ENCODE measurements at places on chromosomes 12 and 14.

- DNase-seq, result no peak
These were observed 212.0 kb downstream of the CACNA1C start for GRCh38 chr12:2264651-2265232.

- no peak for DNase-seq
These were observed 8.5 kb upstream of the ACTN1 start for GRCh38 chr14:68987653-68988036.

DNA sequence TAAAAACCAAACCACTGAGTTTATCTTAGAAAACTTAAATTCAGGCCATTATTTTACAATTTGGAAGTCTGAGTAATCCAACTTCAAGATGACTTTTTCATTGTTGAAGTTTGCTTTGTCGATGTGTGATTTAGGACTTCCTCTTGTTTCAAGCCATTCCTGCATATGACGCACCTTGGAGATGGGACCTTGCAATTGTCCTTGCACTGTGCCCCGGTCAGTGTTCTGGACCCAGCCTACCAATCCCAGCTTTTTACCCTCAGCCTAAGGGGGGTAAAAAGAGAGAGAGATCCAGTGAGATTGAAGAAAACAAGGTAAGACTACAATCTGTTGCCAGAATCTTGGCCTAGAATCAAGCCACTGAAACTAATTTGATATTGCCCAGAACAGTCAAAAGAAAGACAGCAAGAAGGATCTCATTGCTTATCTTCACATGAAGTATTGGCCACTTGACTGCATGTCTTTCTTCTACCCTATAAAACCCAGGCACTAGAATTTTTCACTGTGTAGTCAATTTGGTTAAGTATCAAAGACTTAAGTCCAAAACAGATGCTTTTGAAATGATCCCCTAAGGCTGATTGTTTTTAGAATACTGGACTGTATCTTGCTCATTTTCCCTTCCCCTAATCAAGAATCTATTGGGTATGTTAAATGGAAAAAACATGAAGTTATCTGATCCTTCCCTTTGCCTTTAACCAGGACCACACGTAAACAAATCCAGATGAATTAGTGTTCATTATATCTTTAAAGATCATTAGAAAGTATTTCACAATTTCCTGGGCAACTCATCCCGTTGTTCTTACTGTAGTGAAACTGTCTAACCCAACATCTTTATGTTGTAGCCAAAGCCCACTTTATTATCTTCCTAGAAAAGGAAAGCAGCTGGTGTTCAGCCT, 2.4 kb upstream of the MLH3 start:
- no peak for DNase-seq

DNA sequence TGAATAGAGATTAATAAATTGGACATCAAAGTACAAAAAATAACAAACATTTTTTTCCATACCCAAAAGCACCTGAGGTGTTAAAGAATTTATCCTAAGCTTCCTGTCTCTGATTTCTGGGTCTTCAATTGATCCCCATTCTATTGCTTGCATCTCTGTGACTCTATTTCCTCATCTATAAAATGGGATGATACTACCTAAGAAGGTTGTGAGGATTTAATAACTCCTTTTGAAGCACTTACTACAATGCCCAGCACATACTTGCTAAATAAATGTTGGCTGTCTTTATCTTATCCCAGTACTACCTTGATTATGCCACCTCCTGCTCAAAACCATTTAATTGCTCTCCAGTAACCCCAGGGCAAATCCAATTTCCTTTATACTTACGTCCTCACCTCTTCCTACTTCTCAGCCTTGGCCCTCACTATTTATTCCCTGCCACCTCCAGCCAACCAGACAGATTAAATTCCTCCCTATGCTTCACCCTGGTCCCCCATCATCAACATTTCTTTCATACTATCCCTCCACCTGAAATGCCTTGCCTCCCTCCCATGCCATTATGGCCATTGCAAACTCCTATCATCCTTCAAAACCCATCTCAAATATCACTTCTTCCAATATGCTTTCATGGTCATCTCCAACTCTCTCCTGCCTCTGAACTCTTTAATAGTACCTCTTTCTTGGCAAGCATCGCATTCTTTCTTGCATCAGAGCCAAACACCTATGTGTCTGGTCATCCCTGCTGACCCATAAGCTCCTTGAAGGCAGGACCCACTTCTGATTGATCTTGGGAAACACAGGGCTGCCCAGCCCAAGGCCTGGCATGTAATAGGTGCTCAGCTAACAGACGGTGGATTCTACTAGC, 7.9 kb upstream of the ASIC1 start:
- DNase-seq, result no peak

DNA sequence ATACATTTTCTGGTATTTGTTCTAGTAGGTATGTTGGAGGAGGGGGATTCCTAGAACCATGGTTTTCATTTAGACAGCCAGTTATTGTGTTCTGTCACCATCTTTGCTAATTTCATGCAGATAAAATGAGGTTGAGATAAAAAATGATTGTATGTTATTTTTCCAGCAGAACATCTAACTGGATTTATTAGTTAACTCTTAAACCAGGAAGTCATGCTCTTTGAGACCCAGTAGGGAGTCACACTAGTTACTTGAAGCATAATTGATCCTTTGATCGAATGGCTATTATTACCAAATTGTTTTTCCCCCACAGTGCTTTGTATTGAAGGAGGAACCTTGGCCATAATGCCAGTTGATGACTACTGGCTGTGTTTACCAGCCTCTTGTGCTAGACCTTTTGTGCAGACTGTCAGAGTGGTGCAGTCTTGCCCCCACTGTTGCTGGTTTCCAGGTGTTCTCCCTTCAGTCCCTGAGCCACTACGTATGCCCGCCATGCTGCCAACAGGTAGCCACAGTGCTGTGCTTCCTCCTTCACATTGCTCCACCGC, 6.0 kb downstream of the EID3 start:
- no peak for DNase-seq

DNA sequence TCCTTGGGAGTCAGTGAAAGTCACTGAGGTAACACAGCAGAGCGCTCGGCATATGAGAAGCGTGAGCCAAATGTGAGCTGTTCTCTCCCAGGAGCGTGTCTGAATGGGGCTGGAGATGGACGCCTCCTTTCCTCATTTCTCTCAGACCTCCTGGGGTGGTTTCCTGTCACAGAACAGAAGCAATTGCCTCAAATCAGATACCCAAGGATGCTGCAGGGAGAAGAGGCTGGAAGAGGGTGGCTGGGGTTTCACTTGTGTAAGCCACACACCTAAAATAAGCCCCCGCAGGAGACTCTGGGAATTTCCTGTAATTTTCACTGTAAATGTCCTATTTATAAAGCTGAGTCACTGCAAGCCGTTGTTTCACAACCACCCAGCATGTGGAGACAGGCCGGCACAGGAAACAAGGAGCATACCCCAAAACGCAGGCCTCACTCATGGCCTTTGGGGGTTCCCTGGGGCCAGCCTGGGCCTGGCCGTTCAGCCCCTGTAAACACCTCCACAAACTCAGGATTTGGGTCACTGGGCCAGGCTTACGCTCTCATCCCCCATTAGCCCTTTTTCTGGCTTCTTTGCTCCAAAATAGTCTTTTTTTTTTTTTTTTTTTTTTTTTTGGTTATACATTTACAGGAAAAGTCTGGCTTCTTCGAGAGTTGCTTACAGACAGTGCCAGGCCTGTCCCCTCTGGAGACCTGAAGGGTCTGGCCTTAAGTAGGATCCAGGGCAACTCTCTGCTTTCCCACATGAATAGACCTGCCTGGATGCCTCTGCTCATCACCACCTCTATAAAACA, 55.3 kb downstream of the VCPKMT start:
- DNase-seq, result no peak

- DNase-seq, result no peak
These were observed 1073.0 kb upstream of the FLRT2 start for GRCh38 chr14:84456946-84457345.

DNA sequence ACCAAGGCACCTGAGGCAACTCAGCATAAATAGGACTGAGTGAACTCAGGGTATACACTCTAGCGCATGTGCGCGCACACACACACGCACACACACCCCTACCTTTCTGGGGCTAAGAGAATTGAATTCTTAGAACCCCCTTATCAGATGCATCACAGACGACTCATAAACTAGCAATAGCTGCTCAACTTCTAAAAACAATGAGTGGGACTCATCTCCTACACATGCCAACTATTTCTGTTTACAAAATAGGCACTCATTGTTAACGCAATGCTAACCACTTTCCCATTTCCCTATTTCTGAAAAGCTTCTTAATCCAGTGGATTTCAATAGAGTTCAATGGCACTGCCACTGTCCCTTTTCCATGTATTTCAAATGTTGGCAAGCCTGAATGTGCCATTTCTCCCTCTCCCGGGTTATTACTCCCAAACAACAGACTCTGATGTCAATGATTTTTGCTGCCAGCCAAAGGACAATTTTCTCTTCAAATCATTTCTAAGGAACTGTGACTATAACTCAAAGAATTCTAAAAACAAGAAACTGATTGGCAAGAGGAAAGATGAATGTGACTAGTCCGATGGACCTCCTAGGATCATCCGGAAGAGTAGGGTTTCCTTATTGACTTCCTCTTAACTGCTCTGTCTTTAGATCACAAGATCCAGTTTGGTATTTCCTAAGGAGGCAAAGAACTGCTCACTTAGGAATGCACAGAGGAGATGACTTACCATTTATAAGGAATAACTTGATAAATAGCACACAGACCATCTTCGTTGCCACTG, 48.8 kb downstream of the SLC38A1 start:
- no peak for DNase-seq

- DNase-seq, result no peak
These were observed 169.7 kb upstream of the G2E3 start for GRCh38 chr14:30389134-30389876.

DNA sequence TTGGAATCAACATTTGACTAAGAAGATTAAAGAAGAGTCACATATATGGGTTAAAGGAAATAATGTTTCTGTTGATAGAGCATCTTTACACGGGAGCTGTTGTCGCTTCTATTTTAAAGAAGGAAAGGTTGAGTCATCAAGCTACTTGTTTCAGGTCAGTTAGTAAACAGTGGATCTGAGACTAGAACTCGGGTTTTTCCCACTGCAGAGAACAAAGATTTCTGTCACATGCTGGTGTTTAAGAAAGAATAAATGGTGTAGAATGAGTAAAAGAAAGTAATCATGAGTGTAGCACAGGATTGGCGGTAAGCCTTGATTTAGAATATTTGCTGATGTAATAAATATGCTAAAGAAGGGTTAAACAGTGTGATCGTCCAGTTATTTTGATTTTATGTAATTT, 455.5 kb downstream of the AEBP2 start:
- no peak for DNase-seq

DNA sequence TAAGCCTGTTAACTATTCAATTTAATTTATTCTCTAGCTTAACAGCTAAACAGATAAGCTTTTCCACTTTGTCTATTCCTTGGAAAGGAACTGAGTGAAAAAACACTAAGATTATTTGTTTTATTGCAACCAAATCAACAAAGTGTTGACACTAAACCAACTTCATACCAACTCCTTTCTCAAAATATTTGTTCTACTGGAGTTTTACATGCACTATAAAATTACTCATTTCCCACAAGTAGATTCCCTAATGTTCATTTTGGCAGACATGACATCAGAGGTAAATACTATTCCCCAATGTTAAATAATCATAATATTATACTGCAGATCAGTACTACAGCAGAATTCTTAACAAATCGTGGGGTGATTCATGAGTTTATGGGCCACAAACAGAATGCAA, 231.4 kb downstream of the TTC6 start:
- DNase-seq, result no peak

- peak; percentile 84 for DNase-seq
These were observed 29.9 kb downstream of the HSPB8 start for GRCh38 chr12:119208626-119209061.

DNA sequence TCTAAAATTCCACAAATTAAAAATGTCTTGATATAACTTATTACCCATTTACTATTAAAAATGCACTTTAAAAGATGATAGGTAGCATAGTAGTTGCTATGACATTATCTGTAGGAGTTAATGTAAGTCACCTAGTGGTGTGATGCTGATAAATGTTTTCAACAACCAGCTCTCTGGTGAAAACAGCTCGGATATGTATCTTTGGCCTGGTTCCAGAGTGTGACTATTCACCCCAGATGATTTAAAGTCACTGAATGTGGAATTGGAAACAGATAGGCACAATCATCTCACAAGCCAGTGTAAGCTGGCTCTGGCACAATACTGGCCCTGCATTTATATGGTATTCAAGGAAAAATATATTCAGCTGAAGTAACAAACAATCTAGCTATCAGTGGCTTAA, 9.2 kb upstream of the CCDC196 start:
- no peak for DNase-seq

GRCh38 chr14:89469210-89470198, 52.5 kb upstream of the FOXN3 start:
- no peak for DNase-seq

DNA sequence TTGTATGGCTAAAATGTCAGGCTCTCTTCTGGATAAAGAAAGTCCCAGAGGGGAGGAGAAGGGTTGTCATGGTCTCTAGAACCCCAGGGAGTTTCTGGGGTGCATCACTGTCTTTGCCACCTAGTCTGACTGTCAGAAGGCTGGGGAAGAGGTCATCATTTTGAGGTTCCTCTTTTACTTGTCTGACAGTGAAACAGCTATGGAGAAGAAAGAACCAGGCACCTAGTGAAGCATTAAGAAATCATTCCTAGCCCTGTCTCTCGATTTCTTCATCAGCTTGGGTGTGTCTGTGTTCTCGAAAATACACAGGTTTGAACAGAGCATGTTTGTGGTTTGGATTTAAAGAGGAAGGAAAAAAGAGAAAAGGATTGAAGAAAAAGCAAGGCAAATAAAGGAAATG, 158.7 kb upstream of the LRIG3 start:
- DNase-seq, result no peak

DNA sequence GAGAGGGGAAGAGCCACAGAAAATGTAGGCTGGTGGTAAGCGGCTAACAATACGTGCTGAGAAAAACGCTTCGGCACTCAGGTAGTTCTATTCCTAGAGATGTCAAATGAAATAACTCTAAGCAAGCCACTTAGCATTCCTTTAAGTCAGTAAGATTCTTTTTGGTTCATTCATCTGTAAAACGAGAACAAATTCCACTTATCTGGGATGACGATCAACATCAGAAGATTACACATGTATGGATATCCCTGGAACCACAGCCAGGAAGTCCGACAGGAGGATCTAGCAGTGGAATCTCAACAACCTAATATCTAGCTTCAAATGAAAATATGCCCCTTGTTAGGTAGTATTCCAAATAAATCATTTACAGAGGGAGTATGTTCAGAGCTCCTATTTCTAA, 74.6 kb upstream of the CDKN3 start:
- no peak for DNase-seq

All from ecto neural progenitor cell (in vitro differentiated cells).